NCI-H2107 (cell line): ENCODE measurements at places on chromosomes 1 and 21.

DNA sequence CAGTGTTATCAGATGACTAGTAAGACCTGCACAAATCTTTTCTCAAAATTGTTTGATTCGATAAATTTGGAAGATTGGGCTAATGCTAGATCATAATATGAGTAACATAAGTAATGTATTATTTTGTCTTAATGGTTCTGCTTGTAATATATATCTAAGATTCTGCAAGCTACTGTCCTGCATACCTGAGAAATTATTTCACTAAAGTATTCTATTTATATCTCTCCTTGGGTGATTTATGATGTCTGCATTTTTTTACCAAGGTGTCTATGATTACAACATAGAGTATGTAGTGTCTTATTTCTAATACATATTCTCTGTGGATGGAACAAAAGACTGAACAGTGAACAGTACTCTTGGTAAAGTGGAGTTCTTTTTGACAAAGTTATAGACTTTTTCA is 166.6 kb downstream of the CLEC20A start:
- DNase-seq: no peak

GRCh38 chr1:235327559-235328270 is at the start of gene ARID4B:
TSS of gene ARID4B (minus strand) at chr1:235328179. CDS start at chr1:235326919, 1,260 bp downstream.
- DNase-seq: peak; percentile 76

GRCh38 chr21:41368735-41369104 is 6.9 kb downstream of the MX2 start:
- no peak for DNase-seq

DNA sequence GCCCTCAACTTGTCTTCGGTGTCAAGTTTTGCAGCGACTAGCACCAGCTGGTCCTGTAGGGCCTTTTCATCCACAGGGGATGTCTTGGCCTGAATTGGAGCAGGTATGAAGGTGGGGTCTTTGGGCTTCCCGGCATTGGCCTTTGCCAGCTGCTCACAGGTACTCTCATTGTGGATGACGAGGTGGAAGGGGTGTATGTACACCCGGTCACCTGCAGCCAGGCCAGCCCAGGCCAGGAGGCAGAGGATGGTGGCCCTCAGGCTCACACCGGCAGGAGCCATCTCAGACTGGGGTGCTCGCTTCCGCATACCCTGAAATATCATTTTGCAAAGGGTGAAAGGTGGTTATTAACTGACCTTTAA is 3.4 kb downstream of the AGT start:
- no peak for DNase-seq

DNA sequence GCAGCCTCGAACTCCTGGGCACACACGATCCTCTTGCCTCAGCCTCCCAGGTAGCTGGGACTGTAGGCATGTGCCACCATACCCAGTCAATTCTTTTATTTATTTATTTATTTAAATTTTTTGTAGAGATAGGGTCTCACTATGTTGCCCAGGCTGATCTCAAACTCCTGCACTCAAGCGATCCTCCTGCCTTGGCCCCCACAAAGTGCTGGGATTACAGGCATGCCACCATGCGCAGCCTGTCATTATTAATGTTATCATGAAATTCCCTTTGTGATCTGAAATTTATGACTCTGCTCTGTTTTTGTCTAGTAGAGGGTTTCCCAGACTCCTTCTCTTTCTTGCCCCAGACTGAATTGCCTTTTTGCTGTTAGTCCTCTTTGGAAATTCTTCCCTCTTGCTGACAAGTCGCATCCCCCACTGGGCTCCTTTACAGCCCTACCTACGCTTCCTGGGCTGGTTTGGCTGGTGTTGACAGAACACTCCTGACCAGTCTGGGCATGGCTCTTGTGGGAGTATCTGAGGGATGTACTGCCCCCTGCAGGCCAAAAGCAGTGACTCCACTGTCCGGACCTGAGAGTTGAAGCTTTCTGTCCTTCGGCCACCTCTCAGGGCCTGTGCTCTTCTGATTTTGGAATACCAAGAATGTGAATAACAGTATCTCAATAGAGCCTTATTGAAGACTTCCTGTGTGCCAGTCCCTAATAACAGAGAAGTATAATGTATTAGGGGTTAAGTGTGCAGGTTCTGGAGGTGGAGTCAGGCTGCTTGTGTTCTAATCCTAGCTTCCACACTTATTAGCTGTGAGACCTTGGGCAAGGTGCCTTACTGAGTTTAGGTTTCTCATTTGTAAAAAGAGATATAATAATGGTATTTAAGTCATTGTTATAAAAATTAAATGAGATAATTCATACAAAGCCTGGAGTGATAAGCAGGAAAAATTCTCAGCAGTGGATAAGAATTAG is 28.2 kb downstream of the TCEANC2 start:
- DNase-seq: no peak

DNA sequence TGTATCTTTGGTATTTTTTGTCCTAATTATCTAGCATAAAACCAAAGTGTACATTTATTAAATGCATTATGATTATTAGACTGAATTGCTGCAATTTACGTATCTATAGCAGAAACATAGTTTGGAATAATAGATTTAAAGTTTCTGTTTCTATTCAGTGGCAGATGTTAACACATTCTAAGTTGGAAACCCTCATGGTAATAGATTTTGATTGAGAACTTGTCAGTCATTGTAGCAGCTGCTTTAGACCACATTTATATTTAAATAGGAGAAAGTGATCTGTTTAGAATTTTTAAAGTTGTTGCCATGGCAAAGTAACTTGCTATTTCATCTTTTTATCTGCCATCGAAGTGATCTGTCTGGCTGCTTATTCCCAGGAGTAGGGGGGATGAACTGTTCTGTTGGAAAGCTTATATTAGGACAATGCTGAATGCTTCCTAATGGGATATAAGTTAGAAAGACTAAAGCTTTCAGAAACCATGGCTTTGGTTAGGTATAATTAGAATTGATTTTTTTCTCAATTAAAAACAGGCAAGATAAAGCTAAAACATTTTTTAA is 61.6 kb downstream of the HS2ST1 start:
- DNase-seq: no peak

- no peak for DNase-seq
Measured at GRCh38 chr1:193457676-193458075, 271.3 kb upstream of the B3GALT2 start.
